ENCODE measurements at places on chromosomes 3 and 15. TPM values are rescaled to one million over a fixed set of nuclear protein-coding genes. Genes with fewer than 3 reads are reported as not detected.

GREM1 gene
- 364 TPM for total RNA-seq

UROC1 gene
- not detected for total RNA-seq

RBP2 gene
- total RNA-seq = not detected

- H3K27me3 ChIP-seq = no peaks in the 10 kb centered on the region
- no peak overlapping the region for H3K4me3 ChIP-seq
- no peak overlapping the region for H3K27ac ChIP-seq
- H3K36me3 ChIP-seq = no peaks in the 10 kb centered on the region
- H3K4me1 ChIP-seq = no peaks in the 10 kb centered on the region
Measured at GRCh38 chr3:143888166-143888565, 39.9 kb upstream of the SLC9A9 start.

GRCh38 chr15:68734352-68734751 is 86.3 kb downstream of the ANP32A start:
- DNase-seq = no peak
- H3K4me1 ChIP-seq = no peaks in the 10 kb centered on the region
- H3K27ac ChIP-seq = no peak overlapping the region
- H3K4me3 ChIP-seq = no peak overlapping the region
- no peaks in the 10 kb centered on the region for H3K27me3 ChIP-seq
